ENCODE measurements at places on chromosomes 16 and 17.

DNA sequence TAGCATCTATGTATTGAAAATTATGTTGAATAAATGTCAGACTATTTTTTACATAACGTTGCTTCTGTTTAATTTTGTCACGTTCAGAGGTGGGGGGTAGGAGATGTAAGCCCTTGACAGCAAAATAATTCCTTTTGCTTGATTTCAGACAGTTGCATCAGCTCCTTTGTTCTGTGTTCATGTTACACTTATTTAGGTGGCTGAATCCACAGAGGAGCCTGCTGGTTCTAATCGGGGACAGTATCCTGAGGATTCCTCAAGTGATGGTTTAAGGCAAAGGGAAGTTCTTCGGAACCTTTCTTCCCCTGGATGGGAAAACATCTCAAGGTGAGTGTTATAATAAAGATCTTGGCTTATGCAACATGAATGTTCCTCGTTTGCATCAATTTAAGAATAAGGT is 4.5 kb downstream of the HERPUD1 start:
- no peak for DNase-seq

DNA sequence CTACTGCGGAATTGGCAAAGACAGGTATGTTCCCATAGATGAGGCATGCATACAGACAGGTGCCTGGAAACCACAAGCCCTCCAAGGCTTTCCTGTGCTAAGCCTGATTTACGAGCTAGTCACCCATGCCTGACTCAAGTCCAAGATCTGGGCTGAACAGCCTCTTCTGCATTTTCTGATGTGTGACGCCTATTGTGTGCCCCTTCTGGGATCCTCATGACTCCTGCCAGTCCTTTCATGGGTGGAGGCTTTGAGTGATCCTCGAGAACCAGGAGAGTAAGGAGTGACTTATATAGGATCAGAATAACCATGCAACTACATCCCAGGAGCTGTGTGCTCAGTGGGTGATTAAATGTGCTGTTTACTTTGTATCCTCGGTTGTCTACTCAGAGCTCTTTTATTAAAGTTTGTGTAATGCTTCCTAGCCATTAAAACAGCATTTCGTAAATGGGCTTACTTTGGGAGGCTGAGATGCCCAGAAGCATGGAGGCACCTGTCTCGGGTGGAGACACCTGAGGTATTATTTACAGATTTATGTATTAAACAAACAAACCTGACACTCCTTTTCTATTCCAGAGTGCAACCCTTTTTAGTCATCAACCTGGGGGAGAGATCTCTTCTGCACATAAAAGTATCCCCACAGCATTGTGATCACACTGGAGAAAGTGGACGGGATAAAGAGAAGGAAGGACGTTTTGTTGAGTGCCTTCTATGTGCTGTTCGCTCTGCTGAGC is 373.0 kb upstream of the DYNLRB2 start:
- no peak for DNase-seq

DNA sequence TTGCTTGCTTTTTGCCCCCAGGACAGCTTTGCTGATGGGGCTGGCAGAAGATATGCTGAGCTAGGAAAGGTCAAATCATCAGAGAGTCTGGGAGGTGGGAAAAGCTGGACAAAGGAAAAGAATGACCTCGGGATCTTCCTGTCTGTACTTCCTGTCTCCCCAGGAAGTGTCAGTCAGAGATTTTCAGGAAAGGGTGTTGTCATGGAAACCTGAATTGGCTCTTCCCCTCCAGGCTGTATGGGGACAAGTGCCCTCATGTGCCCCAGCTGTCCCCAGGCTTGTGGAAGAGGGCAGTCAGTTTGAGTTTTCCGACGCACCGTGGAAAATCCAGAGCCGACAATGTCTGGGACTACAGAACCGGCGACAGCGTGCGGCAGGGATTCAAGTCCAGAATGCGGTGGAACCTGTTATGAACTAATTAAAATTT is 122.7 kb upstream of the ZFHX3 start:
- no peak for DNase-seq

GRCh38 chr16:24102209-24102660 is 153.9 kb upstream of the CACNG3 start:
- no peak for DNase-seq

DNA sequence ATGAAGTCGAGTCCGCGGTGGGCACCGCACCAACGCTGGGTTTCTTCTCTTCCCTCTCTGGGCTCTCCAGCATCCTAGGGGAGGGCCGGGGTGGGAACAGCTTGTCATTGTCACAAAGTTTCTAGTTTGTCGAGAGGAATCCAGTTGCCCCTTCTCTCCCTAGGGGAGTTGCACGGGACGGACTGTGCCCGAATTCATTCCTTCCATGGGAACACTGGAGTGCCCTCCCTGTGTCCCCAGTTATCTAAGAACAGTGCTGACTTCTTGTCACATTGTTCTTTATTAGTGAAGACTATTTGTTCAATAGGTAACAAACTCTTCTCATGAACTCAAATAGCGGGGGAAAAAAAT is 1.2 kb downstream of the KLHL36 start:
- no peak for DNase-seq

DNA sequence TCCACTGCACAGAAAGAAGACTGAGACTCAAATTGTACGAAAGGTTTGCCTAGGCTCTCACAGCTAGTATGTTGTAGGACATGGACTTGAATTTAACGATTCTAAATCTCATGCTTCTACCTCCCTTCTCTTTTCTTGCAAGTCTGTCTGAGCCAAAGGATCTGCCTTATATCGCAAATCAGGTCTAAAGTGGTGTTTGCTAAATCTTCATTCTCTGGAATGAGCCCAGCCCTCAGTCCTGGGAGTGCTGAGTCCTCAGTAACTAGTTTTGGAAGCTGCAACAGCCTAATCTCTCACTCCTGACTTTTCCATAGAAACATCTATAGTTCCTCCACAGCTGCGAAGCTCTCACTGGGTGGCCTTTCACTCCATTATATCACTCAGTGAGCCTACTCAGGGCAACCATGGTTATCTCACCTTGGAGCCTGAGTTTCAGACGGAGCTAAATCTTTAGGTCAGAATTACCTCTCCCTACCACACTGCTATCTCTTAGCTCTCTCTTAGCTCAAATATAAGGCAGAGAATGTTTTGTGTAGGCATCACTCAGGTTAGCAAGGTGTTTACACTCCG is 575.5 kb upstream of the C16orf82 start:
- no peak for DNase-seq

GRCh38 chr17:72470121-72470705 is 349.4 kb downstream of the SOX9 start:
- no peak for DNase-seq

DNA sequence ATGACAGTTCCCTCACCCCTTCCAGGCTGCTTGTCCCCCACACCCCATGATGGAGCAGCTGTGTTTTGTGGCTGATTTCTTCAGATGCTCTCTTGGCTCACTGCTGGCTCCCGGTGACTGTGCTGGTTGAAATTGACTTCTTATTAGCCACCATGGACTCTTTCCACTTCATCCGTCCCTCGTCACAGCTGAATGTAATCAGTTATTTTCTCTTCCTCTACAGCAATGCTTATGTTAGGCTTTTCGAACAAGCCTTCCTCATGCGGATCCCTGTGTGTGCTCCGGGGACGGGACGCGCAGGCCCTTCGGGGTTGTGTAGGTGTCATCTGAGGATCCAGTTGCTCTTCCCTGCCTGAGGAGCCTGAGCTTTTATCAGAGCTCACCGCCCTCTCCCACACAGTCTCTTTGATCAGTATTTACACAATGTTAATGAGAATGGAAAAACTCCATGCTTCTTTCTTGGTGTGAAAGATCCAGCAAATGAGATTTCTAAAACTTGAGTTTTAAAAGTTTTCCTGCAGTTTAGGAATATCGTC is 87.5 kb downstream of the RPTOR start:
- DNase-seq, result no peak

DNA sequence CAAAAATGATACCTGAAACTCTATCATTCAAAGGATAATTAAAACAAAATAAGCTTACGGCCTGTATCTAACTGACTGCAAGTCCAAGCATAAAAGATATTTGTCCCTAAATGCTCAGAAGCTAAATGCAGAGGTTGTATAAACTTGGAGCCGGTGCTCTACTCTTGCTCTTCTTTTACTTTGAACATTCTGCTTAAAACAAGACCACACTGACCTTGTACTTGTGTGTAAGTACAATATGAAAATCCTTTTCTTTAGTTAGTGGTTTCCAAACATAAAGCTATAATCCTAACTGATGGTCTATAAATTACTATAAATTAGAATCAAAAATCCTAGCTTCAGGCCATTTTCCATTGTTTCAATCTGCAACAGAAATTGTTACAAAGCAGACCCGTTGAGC is 74.6 kb downstream of the SPAG9 start:
- DNase-seq, result no peak

GRCh38 chr17:71869293-71869692 is 251.5 kb upstream of the SOX9 start:
- DNase-seq, result no peak

- DNase-seq, result no peak
Measured at GRCh38 chr17:60258313-60258712, 108.5 kb downstream of the CA4 start.

DNA sequence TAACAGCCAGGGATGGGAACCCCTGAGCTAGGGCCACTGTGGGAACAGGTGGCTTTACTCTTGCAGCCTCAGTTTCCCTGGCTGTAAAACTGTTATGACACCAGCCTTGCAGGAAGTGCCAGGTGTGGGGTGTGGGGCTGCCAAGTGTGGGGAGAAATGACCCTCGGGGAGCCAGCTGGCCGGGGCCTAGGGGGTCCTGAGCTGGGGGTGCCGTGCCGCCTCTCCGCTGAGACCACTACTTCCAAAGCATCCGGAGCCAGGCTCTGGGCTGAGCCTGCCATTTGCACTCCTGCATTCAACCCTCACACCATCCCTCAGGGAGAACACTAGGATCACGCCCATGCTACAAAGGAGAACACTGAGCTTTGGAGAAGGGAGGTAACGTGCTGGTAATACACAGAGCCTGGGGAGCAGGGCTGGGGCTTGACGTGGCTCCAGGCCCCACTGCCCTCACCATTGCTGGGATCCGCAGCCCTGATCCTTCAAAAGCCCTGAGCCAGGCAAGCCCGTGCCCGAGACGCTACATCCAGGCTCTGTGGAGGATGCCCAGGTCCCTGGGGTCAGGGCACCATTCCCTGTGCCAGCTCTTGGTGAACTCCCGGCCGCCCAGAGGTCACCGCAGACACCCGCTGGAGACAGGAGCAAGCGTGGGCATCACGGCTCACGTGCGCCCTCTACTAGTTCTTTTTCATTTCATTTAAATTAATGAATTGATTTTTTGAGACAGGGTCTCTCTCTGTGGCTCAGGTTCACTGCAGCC is 28.8 kb upstream of the GINS2 start:
- DNase-seq, result peak; percentile 51

DNA sequence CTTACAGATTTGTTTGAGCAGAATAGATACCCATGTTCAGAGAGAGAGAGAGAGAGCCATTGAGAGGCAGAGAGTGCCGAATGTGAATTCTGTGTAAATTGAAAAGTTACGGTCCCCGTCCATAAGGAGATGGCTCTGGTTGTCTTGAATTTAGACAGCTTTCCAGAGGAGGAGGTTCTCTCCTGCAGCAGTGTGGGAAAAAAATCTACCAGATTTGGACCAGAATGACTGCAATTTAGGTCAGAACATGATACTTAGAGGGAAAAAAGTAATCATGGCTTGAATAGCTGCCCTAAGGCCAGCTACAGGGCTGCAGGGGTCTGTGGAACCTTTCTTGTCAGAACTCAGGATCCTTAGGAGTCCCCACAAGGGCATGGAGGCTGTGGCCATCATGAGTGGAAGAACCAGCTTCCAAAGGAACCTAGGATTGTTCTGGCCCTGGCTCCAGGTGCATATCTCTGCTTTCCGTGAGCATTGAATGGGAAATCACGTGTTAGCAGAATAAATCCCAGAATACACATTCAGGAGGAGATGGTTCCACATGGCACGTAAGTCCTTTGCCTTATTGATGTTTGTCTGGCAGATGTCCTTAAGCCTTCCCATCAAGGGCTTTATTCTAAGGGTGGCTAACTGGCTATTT is 13.0 kb downstream of the PITPNC1 start:
- DNase-seq, result no peak

DNA sequence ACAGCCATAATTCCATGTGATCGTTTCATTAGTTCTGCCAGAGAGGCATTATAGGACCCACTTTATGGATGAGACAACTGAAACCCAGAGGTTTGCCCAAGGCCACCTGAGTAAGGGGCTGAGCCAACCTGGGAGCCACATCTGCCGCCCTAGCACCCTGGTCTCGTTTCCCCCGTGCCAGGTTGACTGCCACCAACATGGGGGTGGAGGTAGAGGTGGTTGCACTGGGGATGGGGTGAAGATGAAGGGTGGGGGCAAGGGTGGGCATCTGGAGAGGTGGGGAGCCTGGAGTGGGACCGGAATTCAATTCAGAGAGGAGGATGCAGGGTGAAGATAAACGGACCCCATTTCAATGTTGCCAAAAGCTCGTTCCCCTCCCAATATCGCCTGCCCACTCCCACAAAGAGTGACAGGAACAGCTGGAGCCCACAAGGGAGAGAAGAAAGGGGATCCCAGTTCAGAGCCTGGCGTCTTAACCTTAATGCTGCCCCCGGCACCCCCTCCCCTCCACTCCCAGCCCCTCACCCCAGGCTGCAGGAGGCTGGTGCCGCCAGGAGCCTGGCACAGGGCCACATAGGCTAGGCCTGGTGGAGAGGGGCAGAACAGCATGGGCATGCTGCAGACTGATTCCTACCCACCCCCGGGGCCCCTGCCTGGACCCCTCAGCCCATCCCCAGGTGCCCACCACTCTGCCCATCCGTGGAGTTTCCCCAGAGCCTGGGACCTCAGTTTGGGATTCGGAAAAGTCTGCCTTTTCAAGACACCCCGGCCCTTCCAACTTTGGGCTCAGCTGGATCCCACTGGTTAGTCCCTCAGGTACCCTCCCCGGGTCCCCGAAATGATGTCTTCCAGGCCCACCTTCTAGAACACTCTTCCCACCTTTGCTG is 29.6 kb downstream of the NGFR start:
- no peak for DNase-seq

DNA sequence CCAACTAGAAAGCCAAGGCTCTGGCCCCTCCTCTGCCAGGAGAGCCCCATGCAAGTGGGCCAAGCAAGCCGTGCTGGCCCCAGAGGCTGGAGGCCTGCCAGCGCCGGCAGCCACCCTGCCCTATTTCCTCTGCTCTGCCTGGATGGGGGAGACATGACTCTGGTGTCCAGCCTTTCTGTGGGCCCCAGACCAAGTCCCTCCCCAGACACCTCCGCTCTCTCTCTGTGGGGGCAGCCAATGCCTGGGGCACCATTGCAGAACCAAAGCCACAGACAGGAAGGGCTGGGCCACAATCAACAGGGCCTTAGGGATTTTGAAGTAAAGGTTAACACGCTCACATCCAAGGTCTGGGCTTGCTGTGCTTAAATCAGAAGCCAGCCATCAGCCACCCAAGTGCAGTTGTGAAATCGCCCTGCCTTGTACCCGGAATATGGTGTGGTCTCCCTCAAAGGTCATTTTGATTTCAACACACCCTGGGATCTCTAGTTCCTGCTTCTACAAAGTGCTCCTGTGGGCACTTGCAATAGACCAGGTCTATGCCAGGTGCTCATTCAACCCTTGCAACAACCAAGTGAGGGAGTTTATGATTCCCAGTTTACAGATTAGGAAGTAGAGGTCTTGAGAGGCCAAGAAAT is 63.5 kb upstream of the TEX2 start:
- DNase-seq, result no peak

- no peak for DNase-seq
Measured at GRCh38 chr16:19410435-19411171, 7.1 kb upstream of the TMC5 start.

All from activated naive CD4-positive, alpha-beta T cell treated with anti-CD3 and anti-CD28 coated beads, Interleukin-2, amount 50 U/mL, for 16 hours (primary cell).